LNCaP clone FGC (cell line): ENCODE measurements at places on chromosomes 3 and 15.

GRCh38 chr15:77526595-77527163 lies 106.0 kb downstream of the HMG20A start:
- DNase-seq: no peak

- DNase-seq: peak; percentile 76
These were observed 106.5 kb upstream of the ACP3 start for GRCh38 chr3:132210476-132211346.

DNA sequence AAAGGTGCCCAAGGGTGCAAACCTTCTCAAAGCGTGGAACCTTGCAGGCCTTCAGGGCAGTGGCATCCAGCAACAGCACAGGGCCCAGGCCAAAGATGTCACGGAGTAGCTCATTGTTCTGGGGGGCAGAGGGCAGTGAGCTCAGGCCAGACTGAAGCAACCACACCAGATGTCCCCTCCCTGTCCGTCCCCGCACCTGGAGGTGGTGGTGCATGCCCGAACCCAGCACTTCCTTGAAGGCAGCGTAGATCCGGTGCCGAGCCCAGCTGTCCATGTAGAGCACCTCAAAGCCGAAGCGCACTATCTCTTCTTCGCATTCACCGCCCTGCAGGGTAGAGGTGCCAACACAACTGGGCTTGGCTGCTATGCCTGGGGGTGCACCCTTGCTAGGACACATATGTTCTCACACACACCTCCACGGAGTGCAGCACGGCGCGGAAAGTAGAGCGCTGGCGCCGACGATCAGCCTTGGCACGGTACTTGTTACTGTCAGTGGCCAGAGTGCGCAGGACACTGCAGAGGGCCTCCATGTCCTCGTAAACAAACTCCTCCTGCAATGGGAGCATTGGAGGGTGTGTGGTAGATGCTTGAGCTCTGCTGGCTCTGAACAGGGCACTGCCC lies 3.7 kb downstream of the IFRD2 start:
- no peak for DNase-seq

GRCh38 chr3:184952671-184953070 lies 140.7 kb downstream of the VPS8 start:
- DNase-seq: no peak

DNA sequence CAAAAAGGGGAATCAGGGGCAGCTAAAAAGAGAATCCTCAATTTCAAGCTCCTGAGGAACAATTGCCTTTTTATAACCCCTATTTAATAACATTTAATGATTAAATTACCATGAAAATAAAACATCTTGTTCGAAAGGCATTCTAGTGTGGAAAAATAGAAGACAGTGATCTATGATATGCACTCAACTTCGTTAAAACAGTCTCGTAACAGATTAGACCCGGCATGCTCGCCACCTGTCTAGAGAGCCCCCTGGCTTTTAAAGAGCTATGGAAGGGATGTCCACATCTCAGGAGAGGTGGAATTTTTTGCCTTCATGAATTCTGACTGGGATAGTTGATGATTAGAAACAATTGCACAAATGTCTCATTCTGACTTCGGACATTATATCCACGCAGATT lies 153.7 kb upstream of the MDFIC2 start:
- no peak for DNase-seq

- DNase-seq: no peak
These were observed 13.1 kb downstream of the ARIH1 start for GRCh38 chr15:72487070-72487797.

- no peak for DNase-seq
These were observed 8.9 kb downstream of the CA12 start for GRCh38 chr15:63372753-63373152.

DNA sequence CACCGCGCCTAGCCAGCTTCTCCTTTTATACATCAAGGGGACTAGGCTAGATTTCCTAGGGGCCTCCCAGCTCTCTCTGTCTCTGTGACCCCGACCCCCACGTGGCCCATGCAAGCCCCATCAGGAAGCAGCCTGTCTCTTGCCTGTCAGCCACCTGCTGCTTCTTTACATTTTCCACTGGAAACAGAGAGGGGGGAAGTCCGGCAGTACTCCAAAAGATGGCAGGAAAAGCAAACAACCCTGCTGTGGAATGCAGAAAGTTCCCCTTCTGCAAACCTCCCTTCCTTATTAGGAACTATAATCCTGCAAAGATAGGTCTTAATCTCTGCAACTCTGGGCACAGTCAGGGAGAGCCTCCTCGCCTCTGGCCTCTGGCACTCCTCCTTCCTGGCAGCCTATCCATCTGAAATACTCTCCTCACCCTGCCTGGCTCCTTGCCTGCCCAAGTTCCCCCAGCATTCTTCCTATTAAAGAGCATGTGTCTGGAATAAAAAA lies 47.4 kb upstream of the HACD2 start:
- DNase-seq: peak; percentile 82

- no peak for DNase-seq
These were observed 64.9 kb downstream of the CDIN1 start for GRCh38 chr15:36644191-36644896.

GRCh38 chr3:196636369-196637349 lies 2.8 kb upstream of the NRROS start:
- no peak for DNase-seq

DNA sequence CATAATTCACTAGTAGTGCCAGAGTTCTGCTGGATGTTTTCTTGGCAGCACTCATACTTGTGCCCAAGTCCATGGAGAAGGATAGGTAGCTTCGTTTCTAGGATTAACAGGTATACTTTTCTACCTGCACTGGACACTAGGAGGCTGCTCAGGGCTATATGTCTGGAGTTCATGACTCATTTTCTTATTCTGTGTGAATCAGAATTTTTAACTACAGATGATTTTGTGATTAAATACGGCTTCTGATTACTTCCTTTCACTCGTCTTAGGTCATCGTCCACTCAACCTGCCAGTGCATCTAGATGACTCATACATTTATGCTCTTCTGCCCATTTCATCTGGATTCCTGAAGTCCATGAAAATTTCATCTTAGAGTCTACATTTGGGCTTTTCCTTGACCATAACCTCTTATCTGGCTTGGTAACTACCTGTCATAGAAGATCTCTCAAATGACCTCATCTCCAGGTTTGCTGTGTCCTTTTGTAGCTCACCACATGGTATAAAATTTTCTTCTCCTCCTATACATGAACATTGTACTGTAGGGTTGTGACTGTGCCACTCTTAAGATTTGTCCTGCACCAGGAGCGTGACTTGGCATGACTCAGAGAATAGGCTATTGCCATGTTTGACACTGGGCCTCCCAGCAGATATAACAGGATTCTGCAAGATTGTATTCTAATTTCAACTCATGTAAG lies 66.7 kb upstream of the GCSAM start:
- DNase-seq: no peak

DNA sequence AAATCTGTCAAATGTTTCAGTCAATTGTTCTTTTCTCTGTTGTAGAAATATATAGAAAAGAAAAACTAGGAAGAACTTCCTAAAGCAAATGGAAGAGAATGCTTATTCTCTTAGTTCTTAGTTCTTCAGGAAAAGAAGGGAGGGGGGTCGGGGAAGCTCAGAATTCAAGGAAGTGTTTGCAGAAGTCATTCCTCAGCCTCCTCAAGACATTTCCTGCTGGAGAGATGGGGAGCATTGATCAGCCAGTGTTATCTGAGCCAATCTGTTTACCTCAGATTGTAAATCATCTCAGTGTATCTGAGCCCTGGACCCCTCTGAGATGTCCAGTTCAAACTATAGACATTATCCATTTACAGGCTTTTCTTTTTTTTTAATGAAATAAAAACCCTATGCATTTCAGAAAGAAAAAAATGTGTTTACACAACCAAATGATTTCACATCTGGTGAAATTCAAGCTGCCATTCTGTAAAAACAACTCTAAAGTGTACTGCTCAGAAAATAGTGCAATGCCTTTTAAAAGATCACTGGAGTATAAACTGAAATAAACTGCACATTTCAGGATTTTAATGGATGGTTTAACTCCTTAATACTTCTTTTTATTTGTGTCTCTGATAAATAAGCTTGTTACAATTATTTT lies 460.7 kb downstream of the ROBO1 start:
- no peak for DNase-seq
